Stimulated activated CD8-positive, alpha-beta memory T cell treated with anti-CD3 and anti-CD28 coated beads, Interleukin-2, amount 100 ng/mL, for 1 hour (primary cell): ENCODE measurements at places on chromosomes 3 and 15.
A peak's percentile ranks its signal among the peaks of the same experiment; 100 is the strongest.

GRCh38 chr3:10006048-10006761, 19.6 kb upstream of the EMC3 start:
- DNase-seq: no peak

DNA sequence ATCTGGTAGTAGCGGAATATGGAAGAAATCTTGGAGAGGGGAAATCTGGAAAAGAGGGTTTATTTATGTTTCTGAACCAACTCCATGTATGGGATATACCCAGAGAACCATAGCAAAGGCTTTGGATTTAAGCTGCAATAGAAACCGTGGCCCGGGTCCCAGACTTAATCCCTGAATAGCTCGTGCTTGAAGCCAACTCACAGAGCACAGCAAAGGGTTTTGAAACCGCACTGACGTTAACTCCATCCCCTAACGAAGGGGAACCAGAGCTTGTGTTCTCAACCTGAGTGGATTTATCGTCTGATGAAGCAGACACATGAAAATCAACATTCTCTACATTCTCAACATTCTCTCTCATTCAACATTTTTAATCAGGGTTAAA, 154.6 kb downstream of the APBA2 start:
- no peak for DNase-seq

- DNase-seq: no peak
Measured at GRCh38 chr15:99102332-99103235, 2.3 kb upstream of the SYNM start.

- DNase-seq: no peak
Measured at GRCh38 chr3:45807681-45808540, 11.6 kb upstream of the SLC6A20 start.

GRCh38 chr3:66255865-66256264, 35.1 kb downstream of the SLC25A26 start:
- no peak for DNase-seq

DNA sequence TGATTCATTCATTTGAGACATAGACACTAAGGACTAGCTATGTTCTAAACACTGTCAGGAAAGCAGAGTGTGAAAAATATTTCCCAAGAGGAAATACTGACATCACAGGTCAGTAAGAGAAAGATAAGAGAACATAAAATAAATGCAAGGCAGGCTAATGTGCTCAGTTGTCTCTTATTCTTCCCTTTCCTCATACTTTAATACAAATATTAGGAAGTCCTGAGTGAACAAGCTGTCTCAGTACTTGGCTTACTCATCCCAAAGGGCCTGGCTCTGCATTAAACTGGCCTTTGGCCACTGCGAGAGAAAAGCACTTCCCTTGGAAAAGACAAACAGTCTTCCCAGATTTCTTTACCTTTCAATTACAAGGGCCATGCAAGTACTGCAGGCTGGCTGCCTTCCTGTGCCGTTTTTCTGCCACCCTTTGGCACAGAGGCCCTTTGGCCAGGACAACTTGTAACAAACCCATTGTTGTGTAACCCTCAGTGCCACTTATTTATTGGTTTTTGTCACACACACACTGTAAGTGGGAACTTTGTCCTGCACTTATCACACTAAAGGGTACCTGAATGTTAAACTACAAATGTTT, 31.7 kb downstream of the EDC3 start:
- no peak for DNase-seq

DNA sequence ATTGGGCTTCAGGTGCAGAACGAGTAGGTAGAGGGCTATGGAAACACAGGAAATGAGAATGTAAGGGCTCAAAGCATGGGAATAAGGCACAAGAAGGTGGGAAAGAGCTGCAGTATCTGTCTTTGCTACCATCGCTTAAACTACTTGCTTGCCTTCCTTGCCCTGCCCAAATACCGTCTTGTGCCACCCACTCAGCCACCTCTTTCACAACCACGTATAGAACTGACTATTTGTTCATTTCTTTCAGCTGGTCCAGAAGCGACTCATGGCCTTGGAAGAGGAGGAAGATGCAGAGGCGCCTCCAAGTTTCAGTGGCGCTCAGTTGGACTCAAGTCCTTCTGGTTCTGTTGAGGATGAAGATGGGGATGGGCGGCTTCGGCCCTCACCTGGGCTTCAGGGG, 11.8 kb downstream of the LPCAT4 start:
- DNase-seq: no peak

GRCh38 chr3:58025837-58026569, 17.8 kb downstream of the FLNB start:
- DNase-seq: no peak

DNA sequence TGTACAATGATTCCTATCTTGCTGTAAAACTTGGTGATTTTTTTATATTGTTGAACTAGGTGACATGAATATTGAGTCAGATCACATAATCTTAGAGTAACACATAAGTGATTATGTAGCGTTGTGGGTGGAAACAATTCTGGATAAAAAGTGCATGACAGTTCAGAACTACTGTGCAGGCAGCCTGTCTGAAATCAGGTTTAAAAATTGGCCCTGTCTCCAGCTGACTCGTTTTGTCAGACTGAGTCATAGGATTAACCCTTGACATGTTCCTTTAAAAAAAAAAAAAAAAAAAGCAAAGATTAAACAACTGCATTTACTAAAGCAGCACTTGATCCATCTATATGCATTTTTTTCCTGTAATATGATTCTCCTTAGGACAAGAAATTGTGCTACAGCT, 160.0 kb upstream of the CGNL1 start:
- no peak for DNase-seq

DNA sequence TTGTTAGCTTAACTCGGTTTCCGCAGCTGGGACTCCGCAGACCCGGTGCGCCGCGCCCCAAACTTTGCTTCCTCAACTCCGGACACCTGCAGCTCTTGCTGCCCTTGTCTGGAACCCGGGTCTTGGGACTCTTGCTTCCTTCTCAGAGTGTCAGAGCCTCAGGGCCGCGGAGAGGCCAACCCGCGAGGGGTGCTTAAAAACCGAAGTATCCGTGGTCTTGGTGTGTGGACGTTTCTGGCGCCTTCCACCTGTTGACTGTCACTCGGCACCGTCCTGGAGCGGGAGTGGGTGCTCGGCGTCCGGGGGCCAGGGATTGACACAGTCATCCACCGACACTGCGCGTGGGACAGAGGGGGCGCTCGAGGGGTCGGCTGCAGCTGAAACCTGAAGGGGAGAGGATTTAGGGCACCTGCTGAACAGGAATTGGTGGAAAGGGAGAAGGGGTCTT, 386 bp downstream of the SQOR start:
- DNase-seq: peak; percentile 51

DNA sequence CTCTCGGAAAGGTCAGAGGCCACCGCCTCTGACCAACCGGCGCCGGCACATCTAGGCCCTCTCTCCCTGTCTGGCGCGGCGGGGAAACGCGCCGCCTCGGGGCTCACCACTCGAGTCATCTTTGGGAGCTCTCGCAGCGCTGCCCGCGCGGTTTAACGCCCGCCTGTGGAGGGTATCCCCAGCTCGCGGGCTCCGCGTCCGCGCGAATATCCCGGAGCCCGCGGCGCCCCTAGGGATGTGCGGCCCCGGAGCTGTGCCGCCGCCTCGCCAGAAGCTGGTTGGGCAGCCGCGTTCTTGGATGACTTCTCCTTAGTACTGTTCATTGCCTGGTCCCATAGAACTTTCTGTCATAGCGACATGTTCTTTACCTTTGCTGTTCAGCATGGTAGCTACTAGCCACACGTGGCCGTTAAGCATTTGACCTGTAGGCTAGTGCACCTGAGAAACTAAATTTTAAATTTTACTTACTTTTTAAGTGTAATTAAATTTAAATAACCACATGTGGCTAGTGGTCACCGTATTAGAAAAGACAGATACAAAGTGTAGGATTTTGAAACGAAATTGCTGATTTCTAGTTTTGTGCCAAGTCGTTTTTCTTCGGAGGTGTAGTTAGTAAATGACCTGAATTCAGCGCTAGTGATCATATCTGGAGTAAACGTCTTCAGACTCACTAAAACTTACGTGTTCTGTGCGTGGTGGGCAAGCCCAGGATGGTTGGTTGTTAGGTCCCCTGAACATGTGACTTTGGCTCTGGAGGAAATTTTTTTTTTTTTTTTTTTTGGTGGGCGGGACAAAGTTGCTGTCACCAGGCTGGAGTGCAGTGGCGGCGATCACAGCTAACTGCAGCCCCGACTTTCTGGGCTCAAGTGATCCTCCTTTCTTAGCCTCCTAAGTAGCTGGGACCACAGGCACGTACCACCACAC, 835 bp downstream of the ARIH2 start:
- peak; percentile 10 for DNase-seq

- no peak for DNase-seq
Measured at GRCh38 chr3:30473374-30474051, 132.9 kb upstream of the TGFBR2 start.

- no peak for DNase-seq
Measured at GRCh38 chr15:58520464-58520863, 88.7 kb downstream of the LIPC start.

DNA sequence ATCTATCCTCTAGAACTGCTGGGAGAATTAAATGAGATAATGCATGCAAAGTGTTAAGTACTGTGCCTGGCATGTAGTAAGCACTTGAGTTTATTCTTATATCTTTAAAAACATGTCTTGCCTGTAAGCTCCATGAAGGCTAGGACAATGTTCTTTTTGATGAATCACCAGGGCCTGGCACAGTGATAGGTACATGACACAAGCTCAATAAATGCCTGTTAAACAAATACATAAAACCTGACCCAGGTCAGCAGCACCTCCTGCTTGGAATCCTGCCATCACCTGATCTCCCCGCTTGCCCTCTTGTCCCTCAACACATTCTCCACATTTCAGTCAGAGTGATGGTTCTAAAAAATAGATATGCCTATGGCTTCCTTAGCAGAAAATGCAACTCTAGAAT, 186.8 kb downstream of the CHST2 start:
- DNase-seq: no peak

GRCh38 chr3:184234224-184234623, 4.8 kb downstream of the VWA5B2 start:
- no peak for DNase-seq

- no peak for DNase-seq
Measured at GRCh38 chr3:69426291-69426966, 40.5 kb upstream of the FRMD4B start.

- DNase-seq: no peak
Measured at GRCh38 chr15:97680606-97681220, 279.8 kb upstream of the ARRDC4 start.

DNA sequence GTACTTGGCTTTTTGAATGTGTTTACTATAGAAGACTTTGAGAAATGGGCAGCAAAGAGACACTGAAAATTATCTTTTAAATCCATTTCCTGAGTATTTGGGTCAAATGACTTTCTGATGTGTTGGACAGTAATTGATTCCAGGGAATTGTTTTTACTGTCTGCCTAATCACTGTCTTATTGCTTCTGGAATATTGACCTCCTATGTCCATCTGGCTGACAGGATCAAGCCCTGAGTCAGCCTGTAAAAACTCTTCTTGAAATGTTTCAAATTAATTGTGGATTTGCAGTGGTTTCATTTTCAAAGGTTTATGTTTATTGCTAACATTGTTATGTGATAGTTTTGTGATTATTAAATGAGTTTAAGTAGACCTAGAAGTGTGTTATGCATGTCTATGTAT, 50.6 kb upstream of the MLF1 start:
- DNase-seq: no peak

DNA sequence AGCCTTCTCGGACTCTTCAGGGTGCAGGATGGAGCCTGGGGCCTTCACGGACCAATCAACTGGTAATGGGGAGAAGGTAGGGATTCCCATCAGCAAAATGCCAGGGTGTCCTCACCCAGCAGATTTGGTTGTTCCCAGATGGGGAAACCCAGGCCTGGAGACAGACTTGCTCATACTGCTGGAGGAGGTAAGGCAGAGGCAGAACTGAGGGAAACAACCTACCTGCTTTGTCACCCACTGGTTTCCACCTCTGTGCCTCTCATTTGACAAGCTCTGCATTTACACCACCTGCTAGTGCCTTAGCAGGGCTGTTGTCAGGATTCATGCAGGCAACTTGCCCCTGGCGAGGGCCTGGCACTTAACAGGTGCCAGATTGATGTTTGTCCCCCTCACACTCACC, 15.9 kb downstream of the RHCG start:
- no peak for DNase-seq

DNA sequence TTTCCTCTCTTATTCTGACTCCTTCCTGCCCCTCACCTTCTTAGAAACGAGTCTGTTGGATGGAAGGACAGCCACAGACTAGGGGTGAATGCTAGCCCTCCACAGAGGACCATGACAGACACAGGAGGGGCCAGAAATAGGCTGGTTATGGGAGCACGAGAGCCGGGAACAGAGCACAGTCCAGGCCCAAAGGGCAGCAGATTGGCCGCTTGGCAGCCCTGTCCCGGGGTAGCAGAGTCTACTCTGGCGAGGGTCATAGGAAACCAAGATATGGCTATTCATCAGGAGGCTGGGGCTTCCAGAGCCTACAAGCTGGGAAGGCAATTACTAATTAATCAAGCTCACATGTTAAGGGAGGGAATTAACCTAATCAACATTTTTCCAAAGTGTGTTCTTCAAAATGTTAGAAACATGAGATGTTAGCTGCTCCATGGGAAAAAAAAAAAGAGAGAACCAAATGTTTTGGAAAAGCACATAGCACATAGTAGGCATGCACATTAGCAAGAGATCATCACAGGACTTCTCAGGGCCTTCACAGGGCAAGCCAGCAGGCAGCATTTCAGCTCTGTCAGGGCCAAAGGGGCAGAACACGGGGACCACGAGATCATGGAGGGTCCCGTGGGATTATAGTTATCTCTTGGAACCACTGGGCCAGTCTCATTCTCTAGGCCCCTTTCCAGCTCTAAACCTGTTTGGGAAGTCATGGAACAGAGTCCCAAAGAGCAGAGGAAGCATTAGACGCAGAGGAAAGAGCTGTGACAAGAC, 13.3 kb downstream of the SEMA3G start:
- DNase-seq: no peak

DNA sequence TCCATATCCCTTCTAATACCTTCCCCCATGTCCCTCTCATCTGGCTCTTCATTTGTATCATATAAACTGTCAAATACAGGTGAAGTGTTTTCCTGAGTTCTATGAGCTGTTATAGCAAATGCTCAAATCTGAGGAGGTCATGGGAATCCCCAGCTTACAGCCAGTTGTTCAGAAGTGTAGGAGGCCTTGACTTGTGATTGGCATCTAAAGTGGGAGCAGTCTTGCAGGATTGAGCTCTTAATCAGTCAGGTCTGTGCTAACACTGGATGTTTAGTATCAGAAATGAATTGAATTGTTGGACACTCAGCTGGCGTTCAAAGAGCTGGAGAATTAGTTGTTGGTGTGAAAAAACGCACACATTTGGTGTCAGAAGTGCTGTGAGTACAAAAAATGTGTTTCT, 65.0 kb downstream of the IFT57 start:
- no peak for DNase-seq

- DNase-seq: no peak
Measured at GRCh38 chr3:176964661-176965060, 232.6 kb downstream of the TBL1XR1 start.

GRCh38 chr15:84111575-84111974, 124.0 kb upstream of the GOLGA6L4 start:
- DNase-seq: no peak

- DNase-seq: no peak
Measured at GRCh38 chr3:104642827-104643226, 723.9 kb upstream of the ALCAM start.

- no peak for DNase-seq
Measured at GRCh38 chr15:86570738-86571137, 491.1 kb downstream of the AGBL1 start.

- no peak for DNase-seq
Measured at GRCh38 chr15:52960283-52960682, 170.1 kb upstream of the ONECUT1 start.
